ENCODE measurements at places on chromosomes 12 and 14. TPM values are rescaled to one million over a fixed set of nuclear protein-coding genes. Genes with fewer than 3 reads are reported as not detected.

DNA sequence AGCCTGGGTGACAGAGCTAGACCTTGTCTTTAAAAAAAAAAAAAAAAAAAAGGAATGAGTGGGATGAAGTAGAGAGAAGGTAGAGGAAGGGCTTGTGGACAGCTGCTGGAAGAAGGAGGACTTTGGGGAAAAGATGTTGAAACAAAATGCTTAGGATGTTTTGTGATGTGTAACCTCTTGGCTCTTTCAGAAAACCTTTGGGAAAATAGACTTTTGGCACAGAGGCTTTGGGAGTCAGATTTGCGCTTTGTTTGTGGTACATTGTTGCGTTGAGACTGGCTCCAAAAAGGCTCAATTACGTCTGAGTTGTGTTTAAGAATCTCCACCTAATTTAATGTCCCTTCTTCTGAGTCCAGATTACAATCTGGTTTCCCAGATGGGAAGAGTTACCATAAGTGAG lies 32.9 kb upstream of the SPTLC2 start:
- no peak for DNase-seq

GRCh38 chr12:123151457-123152454 lies 866 bp upstream of the PITPNM2 start:
- DNase-seq = no peak

GRCh38 chr12:55983232-55983842 lies 9.5 kb downstream of the RAB5B start:
- DNase-seq = no peak

- DNase-seq = no peak
Observed at GRCh38 chr14:58626431-58626831, 11.3 kb upstream of the DACT1 start.

GRCh38 chr12:33832900-33833299 lies 189.4 kb upstream of the ALG10 start:
- DNase-seq = no peak

The KERA gene
- 0.02 TPM for polyA plus RNA-seq

The P2RX2 gene
- not detected for polyA plus RNA-seq

The AKAP3 gene
- 3.6 TPM for polyA plus RNA-seq

The NYNRIN gene
- 5.1 TPM for polyA plus RNA-seq

Measured in right cardiac atrium (tissue), 5 donors.